Right renal cortex interstitium (tissue), 3 donors: ENCODE measurements at places on chromosomes 16 and 17.

GRCh38 chr16:8964462-8964861 is 756 bp upstream of the USP7 start:
- no peak for DNase-seq

GRCh38 chr16:24149102-24149501 is 107.0 kb upstream of the CACNG3 start:
- no peak for DNase-seq

GRCh38 chr17:82050761-82051641 is 610 bp downstream of the RFNG start:
- no peak for DNase-seq

DNA sequence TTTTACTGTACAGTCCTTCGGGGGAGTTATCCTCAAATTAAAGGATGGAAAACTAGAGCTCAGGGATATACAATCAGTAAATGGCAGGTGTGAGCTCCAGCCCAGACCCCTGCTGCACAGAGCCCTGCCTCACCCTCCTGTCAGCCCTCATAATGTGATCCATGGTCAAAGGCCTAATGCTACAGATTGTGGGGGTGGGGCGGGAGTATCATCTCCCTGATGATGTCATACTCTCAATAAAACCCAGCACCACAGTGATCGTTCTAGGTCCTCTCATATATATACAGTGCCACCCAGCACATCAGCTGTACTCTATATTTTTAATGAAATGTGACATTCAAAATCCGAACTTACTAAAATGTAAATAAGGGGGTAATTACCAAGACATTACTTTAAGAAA is 61.5 kb downstream of the SLC39A11 start:
- no peak for DNase-seq

GRCh38 chr17:1347589-1348323 is 52.3 kb downstream of the YWHAE start:
- no peak for DNase-seq

DNA sequence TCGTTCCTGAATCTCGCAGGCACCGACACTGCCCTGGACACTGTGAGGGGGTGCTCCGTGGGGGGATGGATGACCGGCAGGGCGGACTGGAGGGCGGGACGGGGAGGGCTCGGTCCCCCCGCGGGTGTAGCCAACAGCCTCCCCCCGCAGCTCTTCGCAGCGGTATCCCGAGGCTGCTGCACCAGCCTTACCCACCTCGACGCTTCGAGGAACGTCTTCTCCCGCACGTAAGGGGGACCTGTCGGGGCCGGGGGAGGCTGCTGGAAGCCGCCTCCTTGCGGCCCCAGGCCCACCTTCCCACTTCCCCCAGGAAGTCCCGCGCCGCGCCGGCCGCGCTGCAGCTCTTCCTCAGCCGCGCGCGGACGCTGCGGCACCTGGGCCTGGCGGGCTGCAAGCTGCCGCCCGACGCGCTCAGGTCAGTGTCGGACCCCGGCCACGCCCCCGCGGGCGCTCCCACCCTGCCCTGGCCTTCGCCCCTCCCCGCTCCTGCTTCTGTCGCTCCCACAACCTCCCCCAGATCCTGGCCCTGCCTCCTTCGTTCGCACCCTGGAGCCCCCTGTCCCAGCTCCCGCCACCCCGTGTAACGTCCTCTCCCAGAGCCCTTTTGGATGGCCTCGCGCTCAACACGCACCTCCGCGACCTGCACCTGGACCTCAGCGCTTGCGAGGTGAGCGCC is 3.3 kb downstream of the CARMIL2 start:
- DNase-seq: no peak

DNA sequence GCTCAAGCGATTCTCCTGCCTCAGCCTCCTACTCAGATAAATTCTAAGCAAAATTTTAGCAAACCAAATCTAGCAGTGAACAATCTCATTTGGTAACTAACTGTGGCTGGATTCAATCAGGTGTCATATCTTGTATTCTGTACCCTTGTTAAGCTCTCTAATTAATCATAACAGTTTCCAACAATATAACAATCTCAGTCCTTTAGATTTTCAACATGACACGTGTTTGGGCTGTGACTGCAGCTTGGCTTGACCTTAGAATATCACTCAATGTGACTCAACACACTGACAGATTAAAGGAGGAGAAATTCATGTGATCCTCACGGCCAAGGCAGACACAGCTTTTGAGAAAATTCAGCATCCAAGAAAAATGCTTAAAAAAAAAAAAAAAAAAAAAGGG is 133.6 kb downstream of the BANP start:
- DNase-seq: no peak

GRCh38 chr16:51994597-51994996 is 552.3 kb downstream of the TOX3 start:
- DNase-seq: peak; percentile 60

DNA sequence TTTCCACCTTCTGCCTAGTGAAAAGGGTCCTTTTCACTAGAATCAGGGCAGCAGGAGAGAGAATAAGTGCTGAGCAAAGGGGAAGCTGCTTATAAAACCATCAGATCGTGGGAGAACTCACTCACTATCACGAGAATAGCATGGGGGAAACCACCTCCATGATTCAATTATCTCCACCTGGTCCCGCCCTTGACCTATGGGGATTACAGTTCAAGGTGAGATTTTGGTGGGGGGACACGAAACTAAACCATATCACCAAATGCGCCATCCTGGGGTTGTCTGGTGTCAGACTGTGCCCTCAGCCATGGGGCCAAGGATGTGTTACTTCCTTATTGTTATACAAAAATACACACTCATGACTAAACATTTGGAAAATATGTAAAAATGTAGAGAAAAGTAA is 10.4 kb upstream of the KATNB1 start:
- no peak for DNase-seq

DNA sequence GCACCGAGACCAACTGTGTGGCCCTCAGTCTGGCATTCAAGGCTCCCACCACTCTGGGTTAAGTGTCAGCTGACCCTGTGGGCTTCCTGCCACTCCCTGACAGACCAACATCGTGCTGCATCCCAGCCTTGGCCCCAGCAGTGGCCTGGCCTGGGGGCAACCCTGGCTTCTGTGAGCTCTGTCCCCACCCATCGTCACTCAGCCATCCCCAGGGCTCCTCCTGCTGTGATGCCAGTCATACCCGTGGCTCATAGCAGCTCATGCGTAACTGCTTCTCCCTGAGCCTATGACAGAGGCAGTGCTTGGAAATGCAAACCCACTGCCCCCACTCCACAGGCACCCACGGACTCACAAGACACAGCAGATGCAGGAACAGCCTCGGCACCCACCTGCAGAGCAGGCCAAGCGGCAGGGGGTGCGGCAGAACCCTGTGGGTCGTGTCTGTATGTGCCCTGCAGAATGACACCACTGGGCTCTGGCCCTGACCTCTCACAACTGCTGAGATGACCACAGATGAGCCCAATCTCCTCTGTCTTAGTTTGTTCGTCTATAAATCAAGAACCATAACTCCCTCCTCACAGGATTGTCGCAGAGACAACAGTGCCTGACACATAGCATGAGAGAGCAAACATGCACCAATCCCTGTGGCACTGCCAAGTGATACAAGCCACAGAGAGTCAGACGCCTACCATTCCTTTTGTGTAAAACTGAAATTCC is 26.6 kb downstream of the PIEZO1 start:
- DNase-seq: no peak

GRCh38 chr17:56030009-56030624 is 123.2 kb upstream of the ANKFN1 start:
- no peak for DNase-seq

- no peak for DNase-seq
Measured at GRCh38 chr16:88194397-88195268, 188.1 kb upstream of the ZNF469 start.

DNA sequence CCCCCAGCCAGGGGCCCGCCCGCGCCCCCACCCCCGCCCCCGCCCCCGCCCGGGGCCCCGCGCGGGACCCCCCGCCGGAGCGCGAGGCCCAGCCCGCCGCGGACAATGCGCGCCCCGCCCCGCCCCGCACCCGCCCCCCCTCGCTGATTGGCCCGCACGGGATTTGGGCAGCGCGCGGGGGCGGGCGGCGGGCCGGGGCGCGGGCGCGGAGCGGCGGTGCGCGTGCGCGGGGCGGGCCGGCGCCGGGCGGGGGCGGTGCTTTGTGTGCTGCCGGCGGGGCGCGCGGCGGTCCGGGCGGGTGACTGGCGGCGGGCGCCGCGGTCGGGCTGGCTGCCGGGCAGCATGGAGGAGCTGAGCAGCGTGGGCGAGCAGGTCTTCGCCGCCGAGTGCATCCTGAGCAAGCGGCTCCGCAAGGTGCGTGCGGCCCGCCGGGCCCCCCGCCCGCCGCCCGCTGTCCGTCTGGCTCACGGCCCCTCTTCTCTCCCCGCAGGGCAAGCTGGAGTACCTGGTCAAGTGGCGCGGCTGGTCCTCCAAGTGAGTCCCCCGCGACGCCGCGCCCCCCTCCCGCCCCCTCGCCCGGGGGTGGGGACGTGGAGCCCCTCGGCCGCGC is at the start of gene CBX2:
Gene CBX2, plus strand, starts transcription at position 255 of the 610 bp plus-strand sequence. Its CDS starts 88 bp downstream, at position 343.
- DNase-seq: no peak

- DNase-seq: no peak
Measured at GRCh38 chr16:785563-786535, 2.3 kb downstream of the RPUSD1 start.
